CD4-positive, alpha-beta T cell treated with Interleukin-6 for 4 hours (primary cell): ENCODE measurements at places on chromosomes 6 and 20.
A peak's percentile ranks its signal among the peaks of the same experiment; 100 is the strongest.

DNA sequence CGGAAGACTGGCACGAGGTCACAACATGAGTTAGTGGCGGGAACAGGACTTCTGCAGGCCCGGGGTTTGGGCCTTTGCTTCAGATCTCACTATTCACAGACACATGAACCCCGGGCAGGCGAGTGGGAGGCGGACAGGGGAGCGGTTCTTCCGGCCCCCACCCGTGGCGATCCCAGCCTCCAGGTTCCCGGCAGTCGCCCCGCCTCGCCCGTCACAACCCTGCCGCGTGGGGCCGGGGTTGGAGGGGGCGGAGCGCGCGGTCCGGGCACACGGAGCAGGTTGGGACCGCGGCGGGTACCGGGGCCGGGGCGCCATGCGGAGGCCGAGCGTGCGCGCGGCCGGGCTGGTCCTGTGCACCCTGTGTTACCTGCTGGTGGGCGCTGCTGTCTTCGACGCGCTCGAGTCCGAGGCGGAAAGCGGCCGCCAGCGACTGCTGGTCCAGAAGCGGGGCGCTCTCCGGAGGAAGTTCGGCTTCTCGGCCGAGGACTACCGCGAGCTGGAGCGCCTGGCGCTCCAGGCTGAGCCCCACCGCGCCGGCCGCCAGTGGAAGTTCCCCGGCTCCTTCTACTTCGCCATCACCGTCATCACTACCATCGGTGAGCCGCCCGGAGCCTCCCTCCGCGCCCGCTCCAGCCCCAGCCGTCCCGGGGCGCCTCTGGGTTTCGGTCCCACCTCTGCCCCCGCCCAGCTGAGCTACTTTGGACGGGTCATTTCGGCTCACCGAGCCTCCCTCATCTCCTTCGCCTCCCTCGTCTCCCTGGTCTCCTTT is at the start of gene KCNK15:
Gene KCNK15 (plus strand): TSS at position 268 of the 769 bp plus-strand sequence. CDS start 46 bp downstream, at position 314.
- DNase-seq = peak; percentile 64

- peak; percentile 88 for DNase-seq
Measured at GRCh38 chr6:53335224-53335994, 13.3 kb downstream of the ELOVL5 start.

- DNase-seq = no peak
Measured at GRCh38 chr6:135256866-135257265, 75.8 kb downstream of the MYB start.

DNA sequence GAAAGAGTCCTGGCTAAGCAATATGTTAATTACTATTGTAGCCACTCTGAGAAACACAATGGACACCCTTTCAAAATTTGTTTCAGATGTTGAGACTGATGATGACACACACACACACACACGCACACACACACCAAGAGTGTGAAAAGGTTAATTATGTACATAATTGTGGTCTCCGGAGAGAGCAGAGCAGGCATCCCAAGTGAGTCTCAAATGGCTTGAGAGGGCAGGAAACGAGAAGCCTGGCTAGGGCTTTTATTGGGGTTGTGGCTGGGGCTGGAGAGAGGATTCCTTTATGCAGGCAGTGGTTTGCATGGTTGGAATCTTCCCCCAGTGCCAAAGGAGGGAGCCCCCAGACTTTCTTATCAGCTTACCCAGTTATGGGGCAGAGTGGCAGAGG is 38.2 kb upstream of the NKX2-4 start:
- DNase-seq = no peak

DNA sequence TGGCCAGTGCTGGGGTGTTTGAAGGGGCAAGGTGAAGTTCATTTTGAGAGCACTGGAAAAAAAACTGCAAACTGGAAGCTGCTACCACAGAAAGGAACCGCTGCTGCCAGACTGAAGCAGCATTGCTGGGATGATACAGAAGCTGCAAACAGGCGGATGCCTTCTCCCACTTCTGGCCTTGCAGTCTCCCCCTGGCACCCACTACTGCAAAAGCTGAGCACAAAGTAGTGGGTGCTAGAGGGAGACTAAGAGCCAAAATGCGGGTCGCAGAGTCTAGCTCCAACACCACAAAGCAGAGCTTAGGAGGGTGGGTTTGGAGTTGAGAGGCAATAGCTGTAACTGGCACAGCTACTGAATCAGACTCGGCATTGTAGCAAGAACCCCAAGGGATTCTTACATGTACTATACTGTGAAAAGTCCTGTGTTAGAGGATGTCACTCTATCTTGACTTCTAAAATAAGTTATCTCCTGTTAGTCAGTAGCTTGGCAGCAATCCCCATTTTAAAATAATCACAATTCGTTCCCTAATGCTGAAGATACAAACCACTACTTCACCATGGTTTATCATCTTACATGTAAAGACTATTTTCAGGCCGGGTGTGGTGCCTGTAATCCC is 44.0 kb upstream of the COL21A1 start:
- no peak for DNase-seq

GRCh38 chr6:12163744-12164507 is 126.2 kb upstream of the EDN1 start:
- DNase-seq = no peak

GRCh38 chr6:127494240-127494767 is 24.8 kb downstream of the MTCL3 start:
- DNase-seq = no peak

DNA sequence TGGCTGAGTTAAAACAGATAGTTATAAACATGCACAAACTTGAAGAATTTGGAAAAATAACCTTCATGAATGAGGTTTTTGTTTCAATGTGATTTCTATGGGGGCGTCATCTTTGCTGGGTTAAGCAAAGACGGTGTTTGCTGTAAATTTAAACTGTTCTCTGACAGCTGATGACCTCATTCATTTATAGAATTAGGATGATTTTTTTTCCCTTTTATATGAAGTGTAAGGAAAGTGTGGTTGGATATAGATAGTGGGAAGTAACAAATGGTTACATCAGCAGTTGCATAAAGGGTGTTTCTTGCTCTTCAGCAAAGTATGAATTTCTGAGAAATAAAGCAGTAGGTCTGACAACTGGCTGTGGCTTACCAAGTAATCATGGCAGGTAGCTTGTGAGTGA is 137.2 kb upstream of the CENPW start:
- DNase-seq = no peak

DNA sequence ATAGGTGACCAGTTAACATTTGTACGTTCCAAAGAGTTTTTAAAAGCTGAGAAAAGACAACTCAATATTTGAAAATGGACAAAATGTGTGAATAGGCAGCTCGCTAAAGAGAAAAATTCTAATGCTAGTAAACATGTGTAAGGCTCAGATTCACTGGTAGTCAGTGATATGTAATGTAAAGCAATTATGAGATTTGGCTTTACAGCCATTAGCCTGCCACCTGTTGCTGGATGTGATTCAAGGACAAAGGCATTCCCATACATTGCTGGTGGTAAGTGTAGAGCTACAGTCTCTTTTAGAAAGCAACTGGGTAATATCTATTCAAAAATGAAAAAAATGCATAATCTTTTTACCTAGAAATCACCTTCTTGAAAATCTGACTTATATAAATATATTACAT is 114.3 kb downstream of the COL19A1 start:
- no peak for DNase-seq

GRCh38 chr6:135106611-135107010 is 52.0 kb upstream of the HBS1L start:
- no peak for DNase-seq

GRCh38 chr6:38169221-38169976 is 349.9 kb downstream of the ZFAND3 start:
- no peak for DNase-seq

GRCh38 chr6:30820193-30820592 is 64.1 kb upstream of the DDR1 start:
- DNase-seq = no peak

- DNase-seq = no peak
Measured at GRCh38 chr6:37340639-37340943, 13.2 kb upstream of the RNF8 start.

- no peak for DNase-seq
Measured at GRCh38 chr6:139736325-139736906, 362.0 kb upstream of the CITED2 start.

- DNase-seq = no peak
Measured at GRCh38 chr6:4348462-4349112, 213.2 kb upstream of the ECI2 start.

DNA sequence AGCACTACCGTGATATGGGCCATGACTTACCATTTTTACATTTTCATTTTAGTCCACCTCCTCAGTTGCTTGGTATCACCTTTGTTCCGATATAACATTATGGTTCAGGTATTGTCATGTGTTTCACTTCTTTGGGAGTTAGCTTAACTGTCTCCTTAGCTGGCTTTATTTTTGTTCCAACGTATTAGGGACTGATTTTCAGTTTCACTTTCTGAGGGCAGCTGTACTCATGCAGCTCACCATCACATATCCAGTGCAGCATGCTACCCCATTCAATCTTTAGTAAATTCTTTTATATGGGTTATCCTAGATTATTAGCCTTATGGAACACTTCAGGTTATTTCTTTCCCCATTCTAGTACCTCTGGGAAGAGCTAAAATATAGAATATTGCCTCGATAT is 362.2 kb upstream of the IRAK1BP1 start:
- no peak for DNase-seq

DNA sequence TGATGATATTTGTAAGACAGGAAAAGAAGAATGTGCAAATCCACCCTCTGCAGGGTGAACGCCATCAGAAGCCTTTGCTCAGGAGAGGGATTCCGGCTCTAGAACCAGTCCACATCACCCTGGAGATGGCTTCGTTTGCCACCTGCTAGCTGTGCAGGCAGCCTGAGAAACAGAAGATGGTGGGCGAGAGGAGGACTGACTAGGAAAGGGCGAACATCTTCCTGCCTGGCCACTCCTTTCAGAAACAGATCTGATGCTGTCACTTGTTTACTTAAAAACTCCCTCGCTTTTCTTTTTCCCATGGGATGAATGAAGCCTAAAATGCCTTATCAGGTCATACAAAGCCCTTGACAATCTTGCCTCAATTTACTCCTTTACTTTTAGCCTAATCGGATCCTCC is 1.2 kb downstream of the PTPRA start:
- peak; percentile 14 for DNase-seq

DNA sequence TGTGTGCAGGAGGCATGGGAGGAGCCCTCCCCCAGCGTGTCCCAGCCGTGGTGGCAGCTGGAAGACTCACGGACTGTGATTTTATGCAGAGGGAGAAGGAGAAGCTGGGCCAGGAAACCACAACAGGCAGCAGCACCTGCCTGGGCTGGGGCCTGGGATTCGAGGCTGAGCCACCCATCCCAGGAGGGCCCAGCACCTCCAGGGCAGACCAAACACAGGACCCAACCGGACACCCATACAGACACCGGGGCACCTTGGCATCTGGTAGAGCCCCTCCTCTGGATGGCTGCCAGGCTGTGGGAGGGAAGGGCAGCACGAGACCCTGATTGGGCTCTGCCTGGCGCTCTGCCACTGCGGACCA is 41.7 kb upstream of the CHRNA4 start:
- no peak for DNase-seq

DNA sequence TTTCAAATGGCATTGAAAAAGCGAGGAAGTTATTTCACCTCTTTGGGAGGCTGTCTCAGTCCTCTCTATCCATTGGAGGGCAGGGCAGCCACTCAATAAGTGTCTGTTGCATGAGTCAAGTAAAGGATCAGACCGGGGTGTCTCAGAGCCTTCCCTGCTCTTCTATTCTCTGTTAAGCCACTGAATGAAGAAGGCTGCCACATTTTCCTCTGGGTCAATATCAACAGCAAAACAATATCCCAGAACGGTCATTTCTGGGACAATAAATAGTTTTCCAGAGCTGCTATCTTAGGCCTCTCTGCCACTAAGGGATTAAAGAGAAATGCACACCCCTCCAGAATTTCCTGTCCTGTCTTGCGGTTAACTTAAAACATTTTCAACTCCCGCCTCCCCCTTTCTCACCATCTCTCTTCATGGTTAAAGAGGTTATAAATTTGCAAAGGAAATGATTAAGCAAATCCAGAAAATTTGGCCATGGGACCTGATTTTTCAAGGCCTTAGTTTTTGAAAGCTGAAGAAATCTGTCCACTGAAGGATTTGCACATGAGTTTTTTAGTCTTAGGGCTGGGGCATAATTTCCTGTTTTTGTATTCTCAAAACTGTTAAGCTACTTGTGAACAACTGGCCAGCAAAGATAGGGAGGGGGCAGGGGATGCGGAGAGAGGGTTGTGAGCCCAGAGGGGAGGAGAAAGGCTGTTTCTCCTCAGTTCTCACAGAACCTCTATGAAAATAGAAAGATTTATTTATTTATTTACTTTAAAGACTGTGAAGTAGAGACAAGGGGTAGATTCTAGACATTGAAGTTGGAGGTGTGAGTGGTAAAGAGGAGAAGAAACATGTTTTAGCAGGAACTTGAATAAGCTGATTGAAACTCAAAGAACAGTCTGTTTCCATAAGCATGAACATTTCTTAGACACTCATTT is 135.7 kb downstream of the BCAS1 start:
- DNase-seq = peak; percentile 34
